GM12892 (cell line): ENCODE measurements at places on chromosomes 11 and 22.

DNA sequence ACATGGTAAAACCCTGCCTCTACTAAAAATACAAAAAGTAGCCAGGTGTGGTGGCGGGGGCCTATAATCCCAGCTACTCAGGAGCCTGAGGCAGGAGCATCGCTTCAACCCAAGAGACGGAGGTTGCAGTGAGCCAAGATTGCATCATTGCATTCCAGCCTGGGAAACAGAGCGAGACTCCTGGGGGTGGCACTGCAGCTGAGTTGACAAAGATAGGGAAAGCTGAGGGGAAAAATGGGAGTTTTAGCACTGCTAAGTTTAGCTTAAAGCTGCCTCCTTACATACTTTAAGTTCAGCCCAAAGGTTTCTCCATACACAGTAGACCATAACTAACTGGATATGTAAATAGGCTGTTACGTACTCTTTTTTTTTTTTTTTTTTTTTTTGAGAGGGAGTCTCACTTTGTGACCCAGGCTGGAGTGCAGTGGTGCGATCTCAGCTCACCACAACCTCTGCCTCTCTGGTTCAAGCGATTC lies 9.0 kb upstream of the USP28 start:
- DNase-seq, result no peak

DNA sequence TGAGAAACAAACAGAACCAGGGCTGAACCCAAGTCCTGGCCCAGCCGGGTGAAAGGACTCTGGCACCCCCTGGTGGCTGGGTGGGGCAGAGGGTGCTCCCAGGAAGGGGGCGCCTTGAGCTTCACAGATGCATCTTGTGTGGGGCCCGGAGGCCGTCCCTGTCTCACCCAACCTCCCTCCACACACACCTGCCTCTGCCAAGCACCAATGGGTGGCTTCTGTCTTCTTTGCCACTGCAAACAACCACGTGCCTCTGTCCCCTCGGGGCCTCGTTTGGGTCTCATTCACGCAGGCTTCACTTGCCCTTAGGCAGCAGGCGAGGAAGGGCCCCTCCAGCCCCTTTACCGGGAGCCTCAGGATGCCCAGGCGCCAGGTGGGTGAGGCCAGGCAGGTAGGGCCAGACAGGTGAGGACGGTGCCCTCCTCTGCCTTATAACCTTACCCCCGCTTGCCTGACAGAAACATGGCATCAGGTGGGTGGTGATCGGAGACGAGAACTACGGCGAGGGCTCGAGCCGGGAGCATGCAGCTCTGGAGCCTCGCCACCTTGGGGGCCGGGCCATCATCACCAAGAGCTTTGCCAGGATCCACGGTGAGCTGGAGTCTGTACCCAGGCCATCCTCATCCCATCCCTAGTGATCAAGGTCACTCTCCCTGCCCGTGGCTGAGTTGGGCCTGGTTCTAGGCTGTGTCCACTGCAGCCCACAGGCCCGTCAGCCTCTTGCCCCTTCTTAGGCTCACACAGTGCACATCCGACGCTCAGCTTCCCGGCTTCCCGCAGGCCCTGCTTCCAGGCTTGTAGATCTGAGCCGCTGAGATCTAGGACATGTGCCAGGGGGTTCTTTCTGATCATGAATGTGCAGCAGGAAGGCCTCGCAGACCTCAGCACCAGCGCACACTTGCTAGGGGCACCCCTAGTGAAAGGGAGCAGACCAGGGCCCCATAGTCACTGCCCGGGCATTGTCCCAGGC lies 17.2 kb downstream of the POLR3H start:
- peak; percentile 83 for DNase-seq

GRCh38 chr11:82546661-82547557 lies 186.8 kb downstream of the FAM181B start:
- no peak for DNase-seq

DNA sequence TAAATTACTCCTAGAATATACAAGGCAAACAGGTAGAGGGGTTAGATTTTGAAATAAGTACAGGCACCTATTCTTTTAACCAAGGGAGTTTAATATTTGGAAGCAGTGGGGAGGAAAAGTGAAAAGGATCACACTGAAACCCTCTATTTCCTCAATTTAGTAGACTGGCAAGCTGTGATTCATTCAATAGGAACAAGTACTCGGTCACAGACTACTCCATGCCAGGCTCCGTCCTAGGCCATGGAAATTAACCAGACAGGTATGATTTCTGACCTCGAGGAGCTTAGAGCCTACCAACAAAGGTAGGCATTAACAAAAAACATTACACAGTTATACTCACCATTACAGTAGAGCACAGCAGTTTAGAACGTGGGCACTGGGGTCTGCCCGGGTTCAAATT lies 40.9 kb downstream of the SIK3 start:
- no peak for DNase-seq

- no peak for DNase-seq
These were observed 65.4 kb downstream of the GAB2 start for GRCh38 chr11:78351979-78352841.

- no peak for DNase-seq
These were observed 90.7 kb downstream of the APOL5 start for GRCh38 chr22:35808377-35808776.

DNA sequence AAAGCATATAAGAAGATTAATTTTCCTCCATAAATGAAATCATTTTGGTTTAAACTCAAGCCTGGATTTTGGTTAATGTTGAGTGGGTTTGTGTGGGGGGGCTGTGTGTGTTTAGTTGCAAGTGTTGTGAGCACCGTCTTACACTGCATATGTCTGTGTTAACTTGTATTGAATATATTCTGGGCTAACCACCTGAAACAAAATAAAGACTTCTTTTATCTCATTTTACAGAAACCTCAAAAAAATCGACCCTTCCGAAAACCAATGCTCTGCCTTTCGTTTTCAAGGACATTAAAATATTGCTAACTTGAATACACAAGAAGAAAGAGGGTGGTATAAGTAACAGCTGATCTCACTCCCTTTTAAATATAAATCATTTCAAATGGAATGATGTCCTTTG lies 192.2 kb upstream of the BLID start:
- DNase-seq, result no peak

GRCh38 chr11:72696866-72697700 lies 22.9 kb upstream of the PDE2A start:
- DNase-seq, result no peak

DNA sequence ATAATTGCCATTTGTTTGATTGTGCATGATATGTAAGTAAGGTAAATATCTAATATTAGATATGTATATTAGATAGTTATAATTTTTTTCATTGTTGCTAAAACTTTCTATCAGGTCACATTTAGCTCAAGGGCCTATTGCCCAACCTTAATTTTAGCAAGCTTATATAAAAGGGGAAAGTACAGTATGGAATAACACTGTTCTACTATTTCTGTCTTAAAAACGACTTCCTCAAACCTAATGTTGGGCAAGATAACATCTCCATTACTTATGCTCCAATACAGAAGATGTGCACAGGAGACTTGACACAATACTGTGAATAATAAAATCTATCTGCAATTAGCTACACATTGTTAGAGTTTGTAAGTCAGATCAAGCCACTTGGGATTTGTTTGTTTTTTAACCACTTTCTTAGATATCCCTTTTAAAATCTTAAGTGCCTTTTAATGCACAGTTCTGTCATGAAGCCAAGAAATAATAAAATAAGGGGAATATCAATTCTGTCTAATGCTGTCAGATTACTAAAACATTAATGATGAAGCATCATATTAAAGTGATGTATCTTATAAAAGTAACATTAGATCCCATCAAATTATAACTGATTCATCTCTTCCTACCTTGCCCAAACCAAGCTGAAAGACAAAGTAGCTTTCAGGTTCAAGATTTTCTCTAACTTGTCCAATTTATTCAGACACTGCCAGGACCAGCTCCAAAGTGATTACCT lies 98.1 kb downstream of the SIK3 start:
- DNase-seq, result no peak

DNA sequence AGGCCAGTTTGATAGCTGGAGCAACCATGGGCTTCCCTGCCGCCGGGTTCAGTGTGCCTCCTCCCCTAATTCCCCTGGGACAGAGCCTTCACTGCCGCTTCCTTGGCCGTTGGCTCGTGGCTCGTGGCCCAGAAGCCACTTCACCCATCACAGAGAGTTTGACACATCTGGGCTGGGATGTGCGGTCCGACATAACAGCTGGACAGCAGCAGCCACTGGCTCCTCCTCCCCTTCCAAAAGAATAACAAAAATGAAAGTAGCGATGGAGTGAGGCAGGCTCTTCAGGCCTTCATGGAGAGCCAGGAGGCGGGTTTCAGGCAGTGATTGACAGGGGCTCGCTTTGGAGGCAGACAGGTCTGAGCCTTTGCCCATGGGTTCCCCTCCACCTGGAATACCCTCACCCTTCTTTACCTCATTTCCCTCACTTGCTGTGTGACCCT lies 8.2 kb downstream of the CREB3L1 start:
- no peak for DNase-seq

DNA sequence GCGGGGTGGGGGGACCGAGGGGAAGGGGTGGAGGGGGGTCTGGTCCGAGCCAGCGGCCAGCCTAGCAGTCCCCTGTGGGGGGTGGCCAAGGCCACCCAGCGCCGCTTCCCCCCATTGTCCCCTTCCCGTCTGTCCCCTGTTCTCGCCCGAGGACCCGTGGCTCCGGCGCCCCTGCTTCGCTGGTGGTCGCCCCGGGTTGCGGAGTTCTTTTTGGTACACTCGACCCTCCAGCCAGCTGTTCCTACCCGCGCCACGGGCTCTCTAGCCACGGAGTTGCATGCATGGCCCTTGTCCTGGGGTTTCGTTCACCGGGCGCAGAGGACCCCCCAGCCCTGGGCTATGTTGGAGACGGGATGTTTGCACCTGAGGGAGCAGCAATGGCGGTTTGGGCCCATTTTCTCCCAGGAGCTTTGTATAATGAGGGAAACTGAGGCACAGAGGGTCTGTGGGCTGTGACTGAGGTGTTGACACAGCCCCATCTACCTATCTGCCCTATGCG lies 489 bp downstream of the RNF214 start:
- peak; percentile 47 for DNase-seq

- no peak for DNase-seq
These were observed 24.4 kb upstream of the IZUMO1R start for GRCh38 chr11:94279996-94280395.

GRCh38 chr11:64885367-64886286 lies 7.2 kb upstream of the EHD1 start:
- no peak for DNase-seq

DNA sequence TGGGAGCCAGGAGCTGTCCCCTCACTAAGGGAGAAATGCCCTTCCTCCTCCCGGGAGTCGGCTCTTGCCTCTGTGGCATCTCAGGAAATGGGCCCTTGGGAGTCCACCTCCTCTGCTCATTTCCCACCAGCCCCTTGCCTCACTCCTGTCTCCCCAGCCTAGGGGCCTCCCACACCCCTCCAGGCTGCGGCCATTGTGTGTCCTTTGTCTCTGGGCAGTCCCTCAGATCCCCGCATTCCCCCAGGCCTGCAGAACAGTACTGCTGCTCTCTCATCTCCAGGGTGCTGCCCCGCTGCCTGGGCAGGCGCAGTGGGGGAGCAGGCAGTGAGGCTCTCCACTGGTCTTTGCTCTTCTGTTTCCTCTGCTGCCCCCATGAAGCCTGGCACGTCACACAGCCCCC lies 25.0 kb downstream of the ADA2 start:
- DNase-seq, result no peak

GRCh38 chr22:23418159-23418788 lies 161.8 kb downstream of the IGLL1 start:
- no peak for DNase-seq

- DNase-seq, result no peak
These were observed 69.0 kb downstream of the ZC3H12C start for GRCh38 chr11:110162216-110162615.

DNA sequence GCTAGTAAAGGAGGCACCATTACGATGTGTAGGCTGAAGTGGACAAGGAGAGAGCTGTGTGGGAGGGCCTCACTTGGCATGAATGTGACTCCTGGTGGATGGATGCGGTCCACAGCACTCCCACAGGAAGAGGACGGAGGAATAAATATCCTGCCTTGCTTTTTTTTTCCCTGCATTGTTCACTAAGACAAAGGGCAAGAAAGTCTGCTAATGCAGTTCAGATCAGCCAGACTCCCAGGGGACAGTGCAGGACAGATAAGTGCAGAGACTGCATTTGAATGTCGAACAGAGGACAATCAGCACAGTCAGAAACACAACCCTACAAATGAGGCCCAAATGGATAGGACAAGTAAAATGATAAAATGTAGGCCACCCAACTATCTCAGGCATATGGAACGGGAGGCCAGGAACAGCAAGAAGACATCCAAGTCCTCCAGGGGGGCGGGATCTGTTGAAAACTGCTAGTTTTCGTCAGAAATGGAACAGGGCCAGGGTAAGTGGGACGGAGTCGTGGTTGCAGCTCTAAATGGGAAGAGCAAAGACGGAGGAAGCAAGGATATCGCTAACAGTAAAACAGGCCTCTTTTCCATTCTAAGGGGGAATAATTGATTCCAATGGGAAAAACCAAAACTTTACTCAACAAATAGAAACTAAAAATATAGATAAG lies 25.2 kb upstream of the OR8B8 start:
- DNase-seq, result no peak

DNA sequence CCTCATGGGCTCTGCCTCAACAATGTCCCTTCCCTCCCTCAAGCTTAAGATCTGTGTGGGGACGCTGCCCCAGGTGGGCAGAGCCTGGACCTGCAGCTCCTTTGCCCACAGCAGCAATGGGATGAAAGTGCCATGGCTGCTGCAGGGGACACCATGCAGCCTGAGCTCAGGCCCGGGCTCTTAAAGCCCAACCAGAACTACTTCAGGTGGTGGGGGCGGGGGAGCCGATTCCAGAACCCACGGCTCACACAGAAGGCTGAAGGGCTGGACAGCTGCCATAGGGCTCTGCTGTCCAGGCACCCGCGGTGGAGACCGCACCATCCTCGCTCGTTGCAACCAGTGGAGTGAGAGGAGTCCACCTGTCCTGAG lies 12.5 kb downstream of the CHID1 start:
- DNase-seq, result no peak

DNA sequence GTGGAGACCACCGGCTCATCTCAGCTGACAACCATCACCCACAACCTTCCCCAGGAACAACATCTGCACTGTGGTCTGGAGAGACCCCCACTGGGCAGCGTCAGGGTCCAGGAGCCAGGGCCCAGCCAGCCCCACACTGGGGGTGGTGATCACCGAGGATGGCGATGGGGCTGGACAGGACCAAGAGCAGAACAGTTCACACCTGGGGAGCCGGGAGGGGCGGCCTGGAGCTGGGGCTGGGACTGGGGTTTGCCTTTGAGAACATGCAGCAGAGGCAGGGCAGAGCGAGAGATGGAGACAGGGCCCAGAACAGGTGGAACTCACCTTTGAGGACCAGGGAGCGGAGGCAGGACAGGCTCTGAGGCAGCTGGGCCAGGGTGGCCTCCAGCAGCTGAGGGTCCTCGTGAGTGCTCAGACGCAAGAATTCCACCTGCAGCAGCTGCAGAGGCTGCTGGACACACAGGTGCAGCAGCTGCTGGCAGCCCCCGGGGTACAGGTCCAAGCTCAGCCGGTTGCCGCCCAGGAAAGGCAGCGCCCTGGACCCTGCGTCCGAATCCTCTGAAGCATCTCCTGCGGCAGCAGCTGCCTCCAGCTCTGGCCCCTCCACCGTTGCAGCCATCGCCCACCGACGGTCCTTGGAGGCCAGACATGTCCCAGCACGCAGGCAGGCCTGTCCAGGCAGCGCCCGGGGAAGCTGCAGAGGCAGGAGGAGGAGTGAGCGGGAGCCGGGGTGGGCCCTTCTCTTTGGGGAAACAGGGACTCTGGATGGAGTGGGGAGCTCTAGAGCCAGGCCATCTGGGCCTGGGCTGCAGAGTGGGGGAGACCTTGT lies 1.0 kb downstream of the PIDD1 start:
- no peak for DNase-seq

- no peak for DNase-seq
These were observed 69.8 kb upstream of the SLC25A18 start for GRCh38 chr22:17493419-17493981.
